Naive thymus-derived CD8-positive, alpha-beta T cell (primary cell): ENCODE measurements at places on chromosomes 7 and 10.
A peak's percentile ranks its signal among the peaks of the same experiment; 100 is the strongest.

GRCh38 chr7:129989466-129989865 lies 36.7 kb upstream of the UBE2H start:
- DNase-seq, result peak; percentile 11

- no peak for DNase-seq
Measured at GRCh38 chr10:78905957-78906308, 162.8 kb upstream of the ZMIZ1 start.

GRCh38 chr10:129962031-129962871 lies 1.8 kb downstream of the EBF3 start:
- DNase-seq, result no peak

DNA sequence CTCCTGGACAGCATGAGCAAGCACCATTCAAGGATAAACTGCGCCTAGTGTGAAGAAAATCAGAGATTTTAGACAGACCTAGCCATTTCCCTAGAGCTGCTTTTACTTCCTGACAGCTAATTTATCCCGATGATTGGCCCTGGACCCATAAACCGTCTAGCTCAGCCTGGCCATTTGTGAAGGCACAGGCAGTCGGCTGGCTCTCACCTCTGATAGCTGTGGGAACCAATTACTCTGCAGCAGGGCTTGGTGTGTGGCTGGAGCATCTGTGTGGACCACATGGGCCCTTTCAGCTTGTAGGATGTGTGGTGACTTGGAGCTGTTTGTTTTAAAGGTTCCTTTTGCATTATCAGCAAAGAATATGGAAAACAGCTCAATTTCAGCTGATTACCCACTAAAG lies 111.1 kb upstream of the NPY start:
- no peak for DNase-seq

- no peak for DNase-seq
Measured at GRCh38 chr10:50216894-50217293, 34.4 kb downstream of the ASAH2 start.

- no peak for DNase-seq
Measured at GRCh38 chr10:112052166-112052565, 131.4 kb downstream of the GPAM start.

DNA sequence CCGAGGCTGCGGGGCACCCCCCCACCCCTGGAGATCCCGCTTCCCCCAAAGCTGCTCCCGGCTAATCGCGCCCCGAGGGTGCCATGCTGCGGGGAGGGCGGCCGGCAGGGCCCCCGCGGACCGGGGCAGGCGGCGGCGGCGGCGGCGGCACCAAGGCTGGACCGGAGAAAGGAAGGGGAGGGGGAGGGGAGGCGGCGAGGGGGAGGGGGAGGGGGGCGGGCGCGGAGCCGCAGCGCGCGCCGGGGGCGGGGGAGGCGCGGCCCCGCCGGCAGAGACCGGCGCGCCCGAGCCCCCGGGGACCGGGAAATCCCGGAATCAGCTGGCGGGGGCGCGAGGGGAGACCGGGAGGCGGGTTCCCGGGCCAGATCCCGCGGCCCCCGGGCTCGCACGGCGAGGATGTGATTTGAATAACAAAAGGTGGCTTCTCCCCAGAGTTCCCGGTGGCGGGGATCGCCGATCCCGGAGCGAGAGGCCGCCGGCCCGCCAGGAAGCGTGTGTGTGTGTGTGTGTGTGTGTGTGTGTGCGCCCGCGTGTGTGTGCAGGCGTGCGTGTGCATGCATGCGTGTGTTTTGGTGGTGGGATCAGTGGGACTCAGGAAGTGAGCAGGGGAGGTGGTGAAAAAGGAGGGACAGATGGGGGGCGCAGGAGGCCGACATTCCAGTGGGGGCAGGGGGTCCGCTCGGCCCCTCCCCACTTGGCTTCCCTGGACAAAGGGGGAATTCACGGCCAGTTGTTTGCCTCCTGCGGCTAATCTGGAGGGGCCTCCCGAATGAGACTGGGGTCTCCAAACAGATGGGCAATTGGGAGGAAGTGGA lies 99.5 kb downstream of the HIP1 start:
- DNase-seq, result peak; percentile 47

DNA sequence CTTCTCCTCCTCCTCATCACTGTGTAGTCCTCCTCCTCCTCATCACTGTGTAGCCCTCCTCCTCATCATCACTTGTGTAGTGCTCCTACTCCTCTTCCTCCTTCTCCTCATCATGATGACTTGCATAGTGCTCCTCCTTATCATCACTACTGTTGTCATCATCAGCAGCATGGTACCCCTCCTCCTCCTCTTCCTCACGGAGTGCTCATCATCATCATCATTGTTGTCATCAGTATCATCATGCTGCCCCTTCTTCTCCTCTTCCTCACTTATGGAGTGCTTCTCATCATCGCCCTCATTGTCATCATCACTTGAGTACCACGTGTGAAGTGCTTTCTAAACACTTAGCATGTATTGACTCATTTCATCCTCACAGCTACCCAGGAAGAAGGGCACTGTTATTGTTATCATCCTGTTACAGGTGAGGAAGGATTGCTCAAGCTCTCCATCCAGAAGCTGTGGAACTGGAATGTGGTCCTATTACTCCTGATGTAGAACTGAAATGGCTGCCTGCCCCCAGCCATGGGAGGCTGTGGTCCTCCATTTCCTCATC lies 122.8 kb upstream of the SHH start:
- DNase-seq, result no peak

DNA sequence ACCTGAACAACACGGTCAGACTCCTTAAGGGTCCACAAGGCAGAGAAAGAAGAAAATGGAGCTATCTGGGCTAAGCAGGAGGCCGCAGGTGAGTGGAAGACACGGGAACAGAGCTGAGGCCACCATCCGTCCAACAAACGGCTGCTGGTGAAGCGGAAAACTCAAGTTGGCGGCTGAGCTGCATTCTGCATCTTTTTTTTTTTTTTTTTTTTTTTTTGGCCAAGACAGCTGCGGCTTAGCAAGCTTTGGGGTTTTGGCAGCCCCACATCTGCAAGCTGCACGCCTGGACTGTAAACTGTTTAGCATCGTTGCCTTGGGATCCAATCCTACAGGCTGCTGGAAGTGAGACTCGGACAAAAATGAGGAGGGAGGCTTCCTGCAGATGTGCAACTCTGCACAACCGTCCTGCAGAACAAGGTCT lies 37.4 kb downstream of the RGS10 start:
- DNase-seq, result no peak

- no peak for DNase-seq
Measured at GRCh38 chr7:1322240-1323110, 89.8 kb downstream of the UNCX start.

- DNase-seq, result no peak
Measured at GRCh38 chr7:35747611-35748010, 52.7 kb upstream of the HERPUD2 start.

- no peak for DNase-seq
Measured at GRCh38 chr7:96949766-96950165, 55.6 kb upstream of the DLX6 start.

- no peak for DNase-seq
Measured at GRCh38 chr7:128356546-128357216, 4.8 kb downstream of the PRRT4 start.

- no peak for DNase-seq
Measured at GRCh38 chr7:81743665-81744064, 26.2 kb downstream of the HGF start.

GRCh38 chr10:44990302-44990655 lies 10.4 kb upstream of the ZNF22 start:
- no peak for DNase-seq

DNA sequence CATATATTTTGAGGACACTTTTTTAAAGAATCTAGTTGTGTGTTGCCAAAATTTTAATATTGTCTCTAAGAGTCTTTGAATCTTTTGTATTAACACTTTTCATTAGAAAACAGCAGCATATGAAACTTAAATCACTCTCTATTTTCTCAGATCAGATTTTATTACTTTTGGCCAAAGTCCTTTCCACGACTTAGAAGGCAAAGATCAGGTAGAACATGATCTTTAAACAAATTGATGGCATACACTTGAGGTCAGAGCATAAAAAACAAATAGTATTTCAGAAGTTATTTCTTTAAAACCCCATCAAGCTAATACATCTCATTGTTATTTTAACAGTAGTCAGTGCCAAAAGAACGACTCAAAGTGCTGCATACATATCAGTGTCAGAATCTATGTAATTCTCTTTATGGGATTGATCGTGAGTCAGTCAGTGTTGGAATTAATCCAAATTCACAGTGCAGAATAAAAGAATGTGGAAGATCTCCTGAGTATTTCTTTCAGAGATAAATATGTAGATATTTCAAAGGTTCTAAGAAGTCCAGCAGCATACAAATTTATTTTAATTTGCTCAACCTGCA lies 9.6 kb upstream of the AGMO start:
- no peak for DNase-seq

- DNase-seq, result no peak
Measured at GRCh38 chr7:42573881-42574672, 337.1 kb upstream of the GLI3 start.

- DNase-seq, result no peak
Measured at GRCh38 chr10:88966797-88967196, 14.2 kb upstream of the ACTA2 start.

DNA sequence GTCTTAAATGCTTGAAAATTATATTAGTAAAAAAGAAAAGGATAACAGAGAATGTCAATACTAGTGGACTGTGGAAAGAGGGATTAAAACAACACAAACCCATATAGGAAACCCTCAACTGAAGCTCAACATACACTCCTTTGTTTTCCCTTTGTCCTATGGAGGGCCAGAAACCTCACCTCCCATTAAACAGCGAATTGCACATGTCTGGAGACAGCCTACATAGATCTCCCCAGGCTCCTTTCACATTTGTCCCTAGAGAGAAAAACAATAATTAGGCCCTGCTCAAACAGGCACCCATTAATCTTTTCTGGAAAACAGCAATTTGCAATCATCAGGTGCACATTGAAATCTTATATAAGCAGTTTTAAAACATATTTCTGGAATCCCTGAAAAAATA lies 87.6 kb upstream of the SEMA3D start:
- DNase-seq, result no peak

DNA sequence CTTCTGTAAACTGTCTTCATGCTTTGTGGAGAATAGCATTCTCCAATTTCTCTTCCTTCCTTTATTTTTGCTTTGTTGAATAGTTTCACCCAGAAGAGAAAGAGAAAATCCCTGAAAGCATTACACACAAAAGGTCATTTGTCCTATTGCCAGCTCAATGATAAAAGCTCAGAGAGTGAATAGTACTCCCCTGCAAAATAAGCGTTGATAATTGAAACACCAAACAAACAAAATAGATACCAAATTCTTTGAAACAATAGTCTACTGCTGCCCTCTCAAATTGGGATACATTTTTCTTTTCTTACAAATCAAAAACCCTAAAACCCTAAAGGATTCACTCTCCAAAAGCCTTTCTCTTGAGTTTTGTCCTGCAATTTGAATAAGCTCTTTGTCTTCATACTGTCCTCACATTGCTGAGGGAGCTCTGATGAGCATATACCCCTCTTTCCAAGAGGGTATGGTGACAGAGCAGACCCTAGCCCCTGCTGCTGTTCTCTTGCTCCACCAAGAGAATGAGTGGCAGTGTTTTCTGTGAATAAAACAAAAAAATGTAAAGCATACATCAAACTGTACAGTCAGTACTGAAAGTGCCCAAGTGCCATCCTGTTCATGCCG lies 134.4 kb downstream of the CSTF2T start:
- no peak for DNase-seq

GRCh38 chr10:95287281-95287680 lies 3.5 kb downstream of the PDLIM1 start:
- DNase-seq, result no peak

- DNase-seq, result no peak
Measured at GRCh38 chr7:66152371-66153191, 37.9 kb downstream of the CRCP start.

DNA sequence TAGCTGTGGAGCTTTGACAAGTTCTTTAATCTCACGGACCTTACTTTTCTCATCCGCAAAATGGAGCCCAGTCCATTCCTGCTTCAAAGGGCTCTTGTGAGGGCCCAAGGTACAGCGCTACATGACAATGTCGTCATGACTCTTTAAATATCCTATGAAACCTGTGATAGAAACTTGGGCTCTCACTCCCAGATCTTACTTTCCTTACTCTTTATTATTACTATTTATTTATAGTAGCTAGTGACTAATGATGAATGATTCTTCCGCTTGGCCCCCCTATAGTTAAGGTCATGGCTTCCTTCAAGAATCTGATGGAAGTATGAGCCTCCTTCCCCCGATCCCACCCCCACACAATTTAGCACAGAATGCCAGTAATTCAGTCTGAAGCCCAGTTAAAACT lies 41.9 kb downstream of the RBM20 start:
- no peak for DNase-seq

- DNase-seq, result no peak
Measured at GRCh38 chr10:118531105-118531852, 64.2 kb downstream of the PRLHR start.

DNA sequence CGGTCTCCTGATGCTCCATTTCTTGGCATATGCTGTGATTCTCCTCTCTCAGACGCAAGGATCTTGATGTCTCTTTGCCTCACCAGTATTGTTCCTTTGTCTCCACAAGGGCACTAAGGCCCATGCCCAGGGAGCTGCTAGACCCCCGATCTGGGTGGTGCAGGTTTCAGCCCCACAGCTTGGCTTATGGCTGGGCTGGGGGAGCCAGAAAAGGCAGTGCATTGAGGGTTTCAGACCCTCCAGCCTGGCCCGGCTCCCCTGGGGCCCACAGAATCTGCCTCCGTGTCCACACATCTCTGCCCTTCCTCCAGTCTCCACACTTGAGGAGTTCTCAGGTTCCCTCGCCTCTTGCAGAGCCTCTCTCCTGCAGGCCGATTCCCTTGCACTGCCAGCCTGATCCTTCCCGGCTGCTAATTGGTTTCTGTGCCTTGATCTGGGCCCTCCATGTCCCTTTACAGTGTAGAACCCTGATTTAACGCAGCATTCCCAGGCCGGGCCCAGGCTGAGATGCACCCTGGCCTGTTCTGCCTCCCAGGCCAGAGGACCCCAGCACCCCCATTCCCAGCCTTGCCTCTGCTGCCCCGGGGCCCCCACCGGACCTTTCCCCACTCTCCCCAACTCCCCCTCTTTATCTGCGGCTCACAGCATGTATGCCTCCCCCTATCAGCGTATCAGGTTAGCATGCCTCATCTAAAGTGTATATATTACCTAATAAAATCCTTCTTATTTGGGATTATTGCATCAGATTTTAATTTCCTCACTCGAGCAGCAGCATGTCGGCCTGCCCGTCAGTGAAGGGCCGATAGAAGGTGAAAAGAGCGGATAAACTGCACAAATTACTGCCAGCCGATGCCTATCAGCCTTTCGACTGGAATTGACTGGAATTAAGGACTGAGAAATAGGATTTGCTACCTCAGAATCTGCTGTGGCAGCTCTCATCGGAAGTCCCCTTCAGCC lies 145.7 kb downstream of the C10orf105 start:
- no peak for DNase-seq
